Fibroblast of gingiva (primary cell): ENCODE measurements at places on chromosomes 1 and 21.

DNA sequence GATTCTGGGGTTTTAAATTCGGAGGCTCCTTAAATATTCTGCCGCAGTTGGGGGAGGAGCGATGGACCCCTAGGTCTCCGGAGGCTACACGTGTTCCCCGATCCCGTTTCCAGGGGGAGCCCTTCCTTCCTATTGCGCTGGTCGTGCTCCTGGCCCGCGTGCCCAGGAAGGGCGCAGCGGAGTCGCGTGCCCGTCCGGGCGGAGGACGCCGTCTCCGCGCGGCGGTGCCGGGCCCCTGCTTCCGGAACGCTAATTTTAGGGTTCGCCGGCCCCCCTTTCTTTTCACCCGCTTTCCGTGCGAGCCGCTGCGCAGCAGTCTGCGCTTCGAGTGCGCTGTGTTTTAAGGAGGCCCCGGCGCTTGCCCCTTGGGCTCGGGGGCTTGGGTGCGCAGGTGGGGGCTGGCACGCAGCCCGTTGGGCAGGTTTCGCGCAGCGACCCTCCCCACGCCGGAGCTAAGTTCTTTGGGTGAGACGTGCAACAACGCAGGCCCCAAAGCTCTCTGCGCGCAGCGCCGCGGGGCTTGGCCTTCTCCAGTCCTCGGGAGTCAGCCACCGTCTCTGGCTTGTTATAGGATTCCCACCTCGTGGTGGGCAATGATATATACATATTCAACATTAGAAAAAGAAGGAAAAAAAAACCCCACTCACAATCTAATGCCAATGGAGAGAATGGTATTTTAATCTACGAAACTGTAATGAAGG lies 43.5 kb upstream of the DNAJC6 start:
- peak; percentile 51 for DNase-seq

- DNase-seq = no peak
Measured at GRCh38 chr1:205592443-205593003, 39.3 kb downstream of the ELK4 start.

DNA sequence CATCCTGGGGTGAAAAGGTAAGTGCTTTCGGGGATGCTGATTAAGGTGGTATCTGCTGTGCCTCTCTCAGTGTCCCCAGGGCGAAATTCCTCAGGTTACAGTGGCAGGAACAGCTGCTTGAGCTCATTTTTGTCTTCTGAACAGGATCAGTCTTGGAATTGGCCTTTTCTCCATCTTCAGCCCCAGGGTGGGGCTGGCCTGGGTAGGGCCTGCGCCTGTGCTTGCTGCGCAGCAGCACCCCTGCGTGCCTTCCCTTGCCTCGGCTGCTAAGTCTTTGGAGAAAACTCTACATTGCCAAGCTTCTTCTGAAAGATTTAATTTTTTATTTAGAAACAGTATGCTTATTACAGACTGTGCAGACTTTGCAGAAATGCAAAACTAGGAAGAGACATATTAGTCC lies 41.7 kb downstream of the ADARB1 start:
- no peak for DNase-seq

- no peak for DNase-seq
Measured at GRCh38 chr1:160874935-160875334, 10.0 kb downstream of the ITLN1 start.

DNA sequence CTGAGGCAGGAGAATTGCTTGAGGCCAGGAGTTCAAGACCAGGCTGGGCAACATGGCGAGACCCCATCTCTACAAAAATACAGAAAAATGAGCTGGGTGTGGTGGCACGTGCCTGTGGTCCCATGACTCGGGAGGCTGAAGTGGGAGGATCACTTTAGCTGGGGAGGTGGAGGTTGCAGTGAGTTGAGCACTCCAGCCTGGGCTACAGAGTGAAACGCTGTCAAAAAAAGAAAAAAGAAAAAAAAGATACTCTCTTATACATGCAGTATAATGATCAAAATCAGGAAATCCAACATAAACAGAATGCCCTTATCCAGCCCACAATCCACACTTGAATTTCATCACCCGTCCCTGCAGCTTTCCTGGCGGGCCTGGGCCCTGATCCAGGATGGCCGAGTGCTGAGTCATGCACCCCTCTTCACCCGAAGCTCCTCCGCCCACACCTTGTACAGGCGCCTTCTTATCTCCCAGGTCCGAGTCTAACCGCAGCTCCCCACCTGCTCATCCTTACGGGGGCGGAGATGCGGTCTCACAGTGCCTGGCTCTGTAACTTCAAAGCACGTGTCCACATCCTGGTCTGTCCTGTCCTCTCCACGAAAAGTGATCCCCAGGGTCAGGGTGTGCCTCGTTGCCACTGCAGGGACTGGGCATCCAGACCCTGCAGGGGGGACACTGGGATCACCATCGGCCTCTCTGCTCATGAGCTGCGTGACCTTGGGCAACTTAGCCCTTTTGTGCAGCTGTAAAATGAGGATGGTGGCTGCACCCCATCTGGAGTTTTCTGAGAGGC lies 120.2 kb upstream of the SLC45A1 start:
- DNase-seq = peak; percentile 84

DNA sequence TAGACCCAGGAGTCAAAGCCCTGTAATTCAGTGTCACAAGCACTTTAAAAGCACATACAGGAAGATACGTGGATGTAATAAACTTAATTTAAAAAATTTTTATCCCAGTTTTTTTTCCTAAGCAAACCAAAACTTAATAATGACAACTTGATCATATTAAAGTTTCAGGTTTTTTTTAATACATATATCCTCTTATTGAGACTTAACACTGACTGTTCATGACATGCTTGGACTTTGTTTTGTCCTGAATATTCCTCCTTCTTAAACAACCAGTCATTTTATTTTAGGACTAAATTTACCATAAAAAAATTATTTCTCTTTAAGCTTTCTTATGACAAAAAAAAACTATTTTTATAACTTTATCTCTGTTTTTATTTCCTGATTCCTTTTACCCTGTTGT lies 64.1 kb downstream of the WDR4 start:
- DNase-seq = no peak
